ENCODE measurements at places on chromosomes 5 and 9.
A peak's percentile ranks its signal among the peaks of the same experiment; 100 is the strongest.

DNA sequence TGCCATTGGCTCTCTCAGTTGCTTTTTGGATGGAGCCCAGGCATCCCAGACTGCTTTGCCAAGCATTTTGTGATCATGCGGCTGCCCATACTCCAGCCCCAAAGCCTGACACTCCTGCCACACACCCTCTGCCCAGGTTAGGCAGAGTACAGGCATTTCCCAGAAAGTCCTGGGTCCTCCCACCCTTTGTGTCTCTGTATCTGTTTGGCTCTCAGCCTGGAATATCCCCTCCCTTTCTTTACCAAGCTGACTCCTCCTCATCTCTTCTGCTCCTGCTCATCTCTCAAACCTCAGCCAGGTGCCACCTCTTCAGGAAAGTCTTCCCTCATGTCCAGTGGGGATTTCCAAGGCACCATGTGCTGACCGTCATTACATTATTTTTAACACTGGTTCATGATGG, 14.3 kb upstream of the SH3RF2 start:
- DNase-seq = no peak

DNA sequence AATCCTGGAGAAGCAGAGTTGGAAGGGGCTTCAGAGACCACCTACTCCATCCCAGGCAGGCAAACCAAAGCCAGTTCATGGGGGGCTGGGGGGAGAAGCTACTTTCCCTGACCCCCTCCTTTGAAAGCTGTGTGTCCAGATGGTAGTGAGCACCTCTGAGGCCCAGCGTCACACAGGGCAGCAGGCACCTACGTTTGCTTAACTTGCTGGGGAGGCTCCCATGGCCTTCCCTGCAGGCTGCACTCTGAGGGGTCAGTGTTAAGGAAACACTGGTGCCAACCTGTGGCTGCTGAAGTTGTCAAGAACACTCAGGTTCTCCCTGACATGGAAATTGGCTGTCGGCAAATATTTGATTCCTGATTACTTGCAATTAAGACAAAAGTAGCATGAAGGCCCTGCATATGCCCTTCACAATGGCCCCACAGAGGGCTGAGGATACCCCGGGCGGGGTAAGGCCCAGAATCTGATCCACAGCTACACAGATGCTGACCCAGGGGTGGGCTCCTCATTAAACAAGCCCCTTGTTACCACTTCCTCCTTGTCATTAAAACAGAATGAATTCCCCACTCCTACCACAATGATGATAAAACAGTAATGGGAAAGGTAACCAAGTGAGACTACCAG, 208.5 kb downstream of the FSTL4 start:
- DNase-seq = no peak

DNA sequence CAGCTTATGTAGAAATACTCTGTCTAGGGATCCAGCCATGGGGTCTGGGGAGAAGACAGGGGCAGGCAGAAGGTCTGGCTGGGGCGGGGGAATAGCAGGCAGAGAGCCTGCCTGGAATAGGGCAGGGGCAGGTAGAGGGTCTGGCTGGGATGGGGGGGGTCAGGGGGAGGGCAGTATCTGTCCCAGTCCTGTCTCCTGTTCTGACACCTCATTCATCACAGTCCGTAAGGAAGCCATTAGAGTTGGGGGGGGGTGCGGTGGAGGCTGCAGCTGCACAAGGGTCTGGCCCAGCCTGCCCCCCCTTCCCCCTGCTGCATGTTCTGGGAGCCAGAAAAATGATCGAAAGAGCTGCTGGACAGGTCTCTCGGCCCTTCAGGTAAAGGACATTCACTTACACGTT, 32.6 kb downstream of the CNTFR start:
- DNase-seq = no peak

DNA sequence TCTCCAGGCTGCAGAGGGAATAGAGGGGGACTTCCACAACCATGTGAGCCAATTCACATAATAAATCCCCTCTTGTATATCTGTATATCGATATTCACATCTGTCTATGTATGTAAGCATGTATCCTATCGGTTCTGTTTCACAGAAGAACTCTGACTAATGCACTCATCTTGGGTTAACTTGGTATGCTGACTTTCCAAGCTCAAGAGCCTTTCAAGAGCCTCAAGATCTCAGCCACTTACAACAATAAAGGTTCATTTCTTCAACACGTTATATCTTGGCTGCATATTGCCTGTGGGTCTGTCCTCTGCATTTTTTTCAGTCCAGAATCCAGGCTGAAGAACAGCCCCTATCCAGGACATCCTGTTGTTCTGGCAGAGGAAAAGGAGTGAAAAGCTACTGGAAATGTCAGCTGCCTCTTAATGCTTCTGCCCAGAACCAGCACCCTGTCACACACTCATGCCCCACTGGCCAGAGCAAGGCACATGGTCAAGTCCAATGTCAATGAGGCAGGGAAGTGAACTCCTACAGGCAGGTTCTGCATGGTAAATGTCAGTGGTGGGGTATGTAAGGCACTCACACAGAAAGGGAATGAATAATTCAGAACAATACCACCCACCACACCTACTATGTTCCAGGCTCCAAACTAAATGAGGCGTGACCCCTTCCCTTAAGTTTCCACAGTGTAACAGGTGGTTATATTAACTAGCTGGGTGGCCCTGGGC, 91.6 kb upstream of the ICE1 start:
- DNase-seq = no peak

DNA sequence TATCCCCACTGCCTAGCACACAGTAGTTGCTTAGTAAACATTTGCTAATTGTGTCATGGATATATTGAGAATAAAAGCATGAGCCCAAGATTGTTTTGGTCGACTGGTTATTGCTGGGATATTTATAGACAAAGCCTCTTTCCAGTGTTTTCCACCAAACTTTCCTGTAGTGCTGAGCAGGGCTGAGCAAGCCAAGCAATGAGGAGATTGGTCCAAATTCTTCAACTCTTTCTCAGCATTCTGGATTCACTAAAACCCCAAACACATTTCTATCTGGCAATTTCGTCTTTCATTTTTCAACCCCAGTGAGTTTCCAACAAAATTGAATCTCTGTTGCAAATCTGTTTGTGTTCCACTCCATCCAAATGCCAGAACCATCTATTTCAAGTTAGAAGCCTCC, 31.9 kb upstream of the TARS1 start:
- DNase-seq = no peak

- DNase-seq = peak; percentile 39
These were observed 10.6 kb upstream of the CSNK1A1 start for GRCh38 chr5:149561848-149562247.

- DNase-seq = no peak
These were observed 15.3 kb upstream of the F2RL2 start for GRCh38 chr5:76638479-76638878.

DNA sequence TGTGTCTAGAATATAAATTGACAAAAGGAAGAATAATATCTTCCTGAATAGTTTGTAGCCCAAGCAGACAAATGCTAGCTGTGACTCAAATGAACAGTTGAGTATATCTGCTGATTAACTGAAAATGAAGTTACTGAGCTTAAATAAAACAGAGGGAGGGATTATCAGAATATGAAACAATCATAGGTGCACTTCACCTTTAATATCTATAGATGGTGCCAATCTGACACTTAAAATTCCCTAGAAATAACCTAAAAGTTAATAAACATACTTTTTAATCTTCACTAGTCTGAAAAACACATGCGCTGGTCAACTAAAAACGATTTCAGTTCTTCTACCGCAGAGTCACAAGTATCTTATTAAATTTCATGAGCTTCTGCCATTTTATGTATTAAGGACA, 280.8 kb upstream of the RASA1 start:
- DNase-seq = no peak

DNA sequence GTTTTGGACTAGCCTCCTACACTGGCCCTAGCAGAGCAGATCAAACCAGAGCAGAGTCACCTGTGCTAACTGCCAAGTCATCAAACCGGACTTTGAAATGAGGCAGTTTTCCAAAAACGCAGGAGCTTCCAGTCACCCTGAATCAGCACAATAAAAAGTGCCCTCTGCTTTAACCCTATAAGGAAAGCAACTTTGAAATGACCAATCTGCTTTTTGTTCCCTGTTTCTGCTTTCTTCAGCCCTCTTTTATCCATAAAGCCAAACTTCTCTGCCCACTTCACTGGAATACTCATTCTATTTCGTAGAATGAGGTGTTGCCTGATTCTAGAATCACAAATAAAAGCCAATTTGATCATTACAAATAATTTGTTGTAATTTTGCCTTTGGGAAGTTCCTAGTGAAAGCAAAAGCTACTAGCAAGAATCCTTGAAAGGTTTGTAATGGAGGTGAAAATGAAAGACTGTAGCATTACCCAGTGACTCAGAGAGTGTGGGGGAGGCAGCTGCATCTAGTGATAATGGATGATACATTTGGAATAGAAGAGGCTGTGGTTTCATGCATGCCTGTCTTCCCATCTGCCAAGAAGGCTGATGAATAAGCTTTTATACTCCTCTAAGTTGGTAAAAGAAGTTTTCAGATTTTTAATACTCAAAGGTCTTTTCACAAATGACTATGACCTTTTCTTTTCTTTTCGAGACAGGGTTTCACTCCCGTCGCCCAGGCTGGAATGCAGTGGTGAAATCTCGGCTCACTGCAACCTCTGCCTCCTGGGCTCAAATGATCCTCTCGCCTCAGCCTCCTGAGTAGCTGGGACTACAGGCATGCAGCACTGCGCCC, 14.9 kb downstream of the SPAAR start:
- no peak for DNase-seq

- no peak for DNase-seq
These were observed 431.3 kb upstream of the ITGA1 start for GRCh38 chr5:52356311-52356918.

DNA sequence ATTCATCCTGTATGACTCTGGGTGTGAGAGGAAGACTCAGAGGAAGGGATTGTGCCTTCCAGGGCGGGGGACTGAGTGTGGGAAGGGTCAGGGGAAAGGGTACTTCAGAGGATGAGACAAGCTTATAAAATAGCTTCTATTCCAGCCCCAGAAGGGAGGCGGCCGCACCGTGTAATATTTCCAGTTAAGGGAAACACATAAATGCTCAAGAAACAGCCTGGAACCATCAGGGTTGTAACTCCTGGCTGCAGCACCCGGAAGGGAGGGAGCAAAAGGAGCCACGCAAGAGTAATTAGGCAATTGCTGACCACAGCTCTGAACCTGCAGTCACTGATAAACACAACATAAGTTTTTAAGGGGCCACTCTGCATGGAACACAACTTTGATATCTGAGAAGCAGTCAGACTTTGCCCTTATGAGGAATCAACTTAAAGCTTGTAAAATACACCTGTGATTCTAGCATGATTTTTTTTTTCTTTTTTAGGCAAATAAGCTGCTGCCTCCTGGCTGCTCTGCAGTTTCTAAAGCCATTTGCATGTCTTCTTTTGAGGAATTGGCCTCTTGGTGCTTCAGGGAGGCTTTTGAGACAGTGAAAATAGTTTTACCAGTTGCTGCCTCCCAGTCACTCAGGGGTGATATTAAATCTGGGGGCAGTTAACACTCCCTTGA, 382.7 kb downstream of the ENC1 start:
- DNase-seq = peak; percentile 33

Measured in ELF-1 (cell line).